ENCODE measurements at places on chromosomes 11 and 22. TPM values are rescaled to one million over a fixed set of nuclear protein-coding genes. Genes with fewer than 3 reads are reported as not detected.

MOGAT2 gene
- polyA plus RNA-seq = 0.26 TPM

DEFB131B gene
- polyA plus RNA-seq = 1.2 TPM

RNF215 gene
- 21.3 TPM for polyA plus RNA-seq

BRSK2 gene
- polyA plus RNA-seq = 0.96 TPM

CBLIF gene
- not detected for polyA plus RNA-seq

MS4A15 gene
- not detected for polyA plus RNA-seq

PGA5 gene
- 1.0 TPM for polyA plus RNA-seq

SLC22A12 gene
- 5.3 TPM for polyA plus RNA-seq

FDXACB1 gene
- 4.0 TPM for polyA plus RNA-seq

SORL1 gene
- polyA plus RNA-seq = 3.6 TPM

TNNI2 gene
- 0.78 TPM for polyA plus RNA-seq

NPTXR gene
- polyA plus RNA-seq = 5.3 TPM

OR5D16 gene
- not detected for polyA plus RNA-seq

VSIG10L2 gene
- polyA plus RNA-seq = not detected

GPR83 gene
- 0.65 TPM for polyA plus RNA-seq

Measured in left renal pelvis (tissue), 4 donors.